ENCODE measurements at places on chromosomes 6 and 20.

GRCh38 chr20:52191916-52192718 is 538 bp upstream of the ZFP64 start:
- DNase-seq: peak; percentile 35

DNA sequence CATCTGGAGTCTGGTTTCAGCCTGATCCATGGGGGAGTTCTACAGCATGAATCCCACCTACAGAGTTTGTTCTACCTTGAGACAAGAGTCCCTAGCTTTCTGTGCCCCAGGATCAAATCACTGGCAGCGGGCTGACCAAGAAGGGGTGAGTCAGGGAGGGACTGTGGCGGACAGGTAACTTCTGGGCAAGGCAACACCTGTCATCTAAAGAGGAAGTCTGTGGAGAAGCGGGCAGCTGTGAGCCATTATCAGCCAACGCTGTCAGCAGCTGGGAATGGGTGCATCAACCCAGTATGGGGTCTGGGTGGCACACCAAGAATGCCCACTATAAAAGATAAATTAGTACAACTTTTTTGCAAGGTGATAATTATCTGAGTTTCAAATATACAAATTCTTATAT is 45.9 kb downstream of the UBE3D start:
- no peak for DNase-seq

DNA sequence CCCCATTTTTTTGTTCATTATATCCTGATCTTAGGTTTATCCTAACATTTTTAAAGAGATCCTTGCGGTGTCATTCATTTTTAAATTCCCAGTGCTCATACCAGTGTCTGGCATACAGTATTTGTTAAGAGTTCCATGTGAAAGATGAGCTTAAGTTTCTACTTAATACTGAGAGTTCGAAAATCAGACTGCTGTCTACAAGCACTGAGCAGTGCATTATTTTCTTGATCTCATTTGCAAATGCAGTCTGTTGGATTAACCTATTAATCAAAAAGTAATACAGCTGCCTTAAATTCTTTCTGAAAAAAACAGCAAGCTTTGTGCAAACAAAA is 663 bp downstream of the COQ3 start:
- DNase-seq: no peak

GRCh38 chr20:57659517-57660180 is 39.4 kb upstream of the ZBP1 start:
- DNase-seq: no peak

DNA sequence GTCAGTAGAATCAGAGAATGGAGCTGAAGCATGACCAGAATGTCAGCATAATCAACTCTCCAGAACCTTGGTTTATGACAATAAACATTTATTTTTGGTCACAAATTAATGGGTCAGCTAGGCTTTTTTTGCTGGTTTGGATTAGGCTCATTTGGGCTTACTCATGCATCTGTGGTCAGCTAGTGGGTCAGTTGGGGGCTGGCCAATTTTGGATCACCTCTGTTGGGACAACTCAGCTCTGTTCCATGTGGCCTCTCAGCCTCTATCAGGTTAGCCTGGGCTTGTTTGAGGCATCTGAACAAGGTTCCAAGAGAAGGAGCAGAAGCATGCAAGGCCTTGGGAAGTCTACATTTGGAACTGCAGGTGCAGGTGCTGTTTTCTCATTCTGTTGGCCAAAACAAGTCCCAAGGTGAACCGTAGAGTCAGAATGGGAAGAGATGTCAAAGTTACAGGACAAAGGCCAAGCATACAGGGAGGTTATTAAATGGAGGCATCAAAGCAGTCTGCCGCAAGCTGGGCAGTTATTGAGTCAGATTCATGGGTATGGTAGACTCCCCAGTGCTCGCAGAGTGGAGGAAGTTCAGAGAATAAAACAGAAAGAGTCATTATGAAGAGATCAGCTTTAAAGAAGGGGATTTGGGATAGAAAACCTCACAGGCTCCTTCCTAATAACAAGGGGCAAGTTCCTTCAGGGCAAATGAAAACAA is 173.0 kb downstream of the PLCB4 start:
- no peak for DNase-seq

DNA sequence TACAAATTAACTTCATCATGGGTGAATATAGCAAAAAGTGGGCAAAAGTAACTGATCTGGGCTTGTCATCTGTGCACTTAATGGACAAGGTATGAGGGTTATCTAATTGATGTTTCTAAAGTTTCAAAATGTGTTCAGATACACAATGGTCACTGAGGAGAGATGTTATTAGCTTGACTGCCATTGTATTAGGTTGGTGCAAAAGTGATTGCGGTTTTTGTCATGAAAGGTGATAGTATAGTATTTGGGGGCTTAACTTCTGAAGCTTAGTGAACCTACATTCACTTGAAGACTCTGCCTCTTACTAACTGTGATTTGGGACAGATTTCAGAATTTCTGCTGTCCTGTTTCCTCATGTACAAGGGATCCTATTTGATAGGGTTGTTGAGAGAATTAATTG is 159.6 kb downstream of the UST start:
- no peak for DNase-seq

GRCh38 chr20:2559279-2559626 is 22.9 kb downstream of the TMC2 start:
- no peak for DNase-seq

DNA sequence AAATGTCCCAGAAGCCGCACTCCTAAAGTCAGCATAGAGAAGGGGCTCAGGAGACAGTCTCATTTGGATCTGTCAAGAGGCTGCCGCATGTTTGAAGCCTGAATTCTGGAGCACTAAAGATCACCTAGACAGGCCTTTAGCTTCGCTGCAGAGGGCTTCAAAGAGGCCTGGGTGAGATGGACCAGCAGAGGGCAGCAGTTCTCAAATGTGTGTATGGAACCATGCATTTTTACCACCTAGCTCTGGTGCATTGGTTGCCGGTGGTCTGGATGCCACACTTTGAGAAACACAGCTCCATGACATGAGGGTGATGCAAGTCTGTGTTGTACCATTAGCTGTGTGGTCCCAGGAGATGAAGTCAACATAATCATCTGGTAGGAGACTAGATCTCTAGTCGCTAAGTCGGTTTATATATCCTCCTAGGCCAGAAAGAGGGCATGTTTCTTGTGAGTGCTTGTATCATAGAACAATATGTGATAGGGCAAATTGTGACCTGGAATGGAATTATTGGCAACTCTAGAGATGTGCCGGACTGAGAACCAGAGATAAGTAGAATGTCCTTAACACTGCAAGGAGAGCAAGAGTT is 64.8 kb downstream of the KIAA0319 start:
- DNase-seq: peak; percentile 43

GRCh38 chr20:58001381-58001780 is 227.1 kb downstream of the ANKRD60 start:
- DNase-seq: no peak

DNA sequence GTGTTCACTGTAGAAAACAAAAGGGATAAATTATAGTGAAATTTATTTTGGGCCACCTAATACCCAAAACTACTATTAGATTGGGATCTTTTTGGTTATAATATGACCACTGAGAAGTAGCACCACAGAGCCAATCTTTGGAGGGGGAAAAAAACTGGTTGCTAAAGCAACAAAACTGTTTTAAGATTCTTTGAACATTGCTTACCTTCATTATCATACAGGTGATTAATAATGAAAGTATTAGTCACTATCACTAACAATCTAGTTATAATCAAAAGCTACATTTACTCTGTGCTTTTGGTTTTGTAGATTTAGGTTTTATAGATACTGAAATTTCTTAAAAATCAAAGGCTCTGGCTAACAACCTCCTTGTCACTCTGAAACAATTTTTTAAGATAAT is 31.7 kb downstream of the STX7 start:
- DNase-seq: no peak

DNA sequence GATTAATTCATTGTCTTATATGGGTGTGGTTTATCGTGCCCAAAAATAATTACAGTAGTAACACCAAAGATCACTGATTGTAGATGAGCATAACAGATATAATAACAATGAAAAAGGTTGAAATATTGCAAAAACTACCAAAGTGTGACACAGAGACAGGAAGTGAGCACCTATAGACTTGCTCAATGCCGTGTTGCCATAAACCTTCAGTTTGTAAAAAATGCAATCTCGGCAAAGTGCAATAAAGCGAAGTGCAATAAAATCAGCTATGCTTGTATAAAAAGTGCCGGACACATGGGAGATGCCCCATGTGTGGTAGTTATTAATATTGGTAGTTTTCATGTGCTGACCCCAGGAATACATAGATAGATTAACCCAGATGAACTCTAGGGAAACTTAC is 192.6 kb downstream of the NRN1 start:
- DNase-seq: no peak

DNA sequence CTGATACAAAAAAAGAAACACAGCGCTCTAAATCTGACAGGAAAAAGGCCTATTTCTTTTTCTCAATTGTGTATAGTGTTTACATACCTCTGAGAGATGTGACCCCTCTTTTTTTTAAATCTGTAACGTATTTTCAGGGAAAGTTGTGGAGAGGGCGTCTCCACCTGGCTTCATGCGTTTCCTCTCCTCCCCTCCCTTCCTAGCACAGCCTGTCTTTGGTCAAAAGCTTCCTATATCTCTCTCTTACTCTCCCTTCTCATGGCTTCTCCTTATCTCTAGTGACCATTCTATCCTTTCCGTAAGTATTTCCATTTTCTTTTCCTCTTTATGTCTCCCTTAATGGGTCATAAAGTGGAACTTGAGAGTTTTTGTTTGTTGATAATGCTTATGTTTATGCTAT is 458.9 kb downstream of the HACE1 start:
- no peak for DNase-seq

- no peak for DNase-seq
These were observed 63.3 kb downstream of the TSPYL4 start for GRCh38 chr6:116190550-116190949.

GRCh38 chr6:70657706-70658105 is 10.0 kb upstream of the SMAP1 start:
- DNase-seq: no peak

GRCh38 chr20:16063881-16064280 is 509.4 kb downstream of the KIF16B start:
- DNase-seq: no peak

GRCh38 chr20:47479093-47479492 is 22.6 kb upstream of the NCOA3 start:
- DNase-seq: no peak

DNA sequence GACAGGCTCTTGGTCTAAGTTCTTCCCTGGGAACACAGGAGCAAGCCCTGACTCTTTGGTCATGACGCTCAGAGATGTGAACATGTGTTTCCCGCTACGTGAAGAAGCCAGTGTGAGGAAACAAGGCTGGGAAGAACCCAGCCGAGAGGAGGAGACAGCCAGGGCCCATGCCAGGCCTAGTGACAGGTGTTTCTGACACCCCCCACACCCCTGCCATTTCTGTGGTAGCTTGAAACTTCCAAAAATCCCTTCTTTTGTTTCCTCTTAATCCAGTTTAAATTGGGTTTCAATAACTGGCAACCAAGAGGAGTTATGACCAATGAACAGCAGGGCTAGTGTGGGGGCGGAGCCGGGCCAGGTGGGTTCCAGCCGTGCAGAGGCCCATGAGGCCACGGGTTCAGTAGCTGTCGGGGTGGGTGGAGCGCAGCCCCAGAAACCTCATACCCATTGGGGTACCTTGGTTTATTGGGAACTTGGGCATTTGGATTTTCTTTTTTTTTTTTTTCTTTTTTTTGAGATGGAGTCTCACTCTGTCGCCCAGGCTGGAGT is 33.5 kb downstream of the WRNIP1 start:
- no peak for DNase-seq

DNA sequence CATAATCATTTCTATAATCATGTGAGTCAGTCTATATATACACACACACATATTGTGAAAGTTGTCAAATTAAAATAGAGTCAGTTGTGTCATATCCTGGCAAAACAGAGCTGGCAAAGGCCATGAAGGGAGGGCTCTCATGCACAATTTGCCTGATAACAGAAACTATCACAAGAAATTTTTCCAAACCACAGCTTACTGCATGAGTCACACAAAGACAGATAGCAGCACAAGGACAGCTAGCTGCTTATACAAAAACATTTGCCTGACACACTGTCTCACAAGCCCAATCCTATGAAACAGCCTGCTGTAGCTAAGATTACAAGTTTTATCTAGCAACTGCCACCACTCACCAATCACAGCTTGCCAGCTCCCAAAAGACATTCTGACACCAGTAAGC is 848.5 kb upstream of the MAN1A1 start:
- no peak for DNase-seq

DNA sequence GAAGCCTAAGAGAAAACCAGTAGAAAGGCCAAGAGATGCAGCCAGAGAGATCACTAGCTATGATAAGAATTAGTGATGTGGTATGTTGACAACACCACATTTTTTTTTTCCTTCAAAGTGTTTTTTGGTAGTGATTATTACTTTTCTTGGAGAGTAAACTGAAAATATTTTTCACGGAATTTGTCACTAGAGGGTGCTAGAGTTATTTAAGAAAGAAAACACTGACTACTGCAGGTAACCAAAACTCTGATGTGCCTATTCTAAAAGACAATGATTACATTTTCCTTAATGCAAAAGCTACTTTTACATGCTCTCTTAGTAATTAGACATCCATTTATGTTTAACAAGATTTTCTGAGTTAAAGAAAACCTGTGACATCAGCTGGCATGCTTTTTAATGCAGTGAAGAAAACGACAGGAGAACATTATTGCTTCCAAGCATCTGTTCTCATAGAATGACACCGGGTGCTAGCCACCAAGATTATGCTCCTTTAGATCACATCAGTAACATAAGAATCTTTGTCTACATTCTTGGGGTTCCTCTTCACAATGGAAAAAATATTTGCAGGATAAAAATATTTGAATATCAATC is 28.8 kb downstream of the RWDD2A start:
- no peak for DNase-seq

DNA sequence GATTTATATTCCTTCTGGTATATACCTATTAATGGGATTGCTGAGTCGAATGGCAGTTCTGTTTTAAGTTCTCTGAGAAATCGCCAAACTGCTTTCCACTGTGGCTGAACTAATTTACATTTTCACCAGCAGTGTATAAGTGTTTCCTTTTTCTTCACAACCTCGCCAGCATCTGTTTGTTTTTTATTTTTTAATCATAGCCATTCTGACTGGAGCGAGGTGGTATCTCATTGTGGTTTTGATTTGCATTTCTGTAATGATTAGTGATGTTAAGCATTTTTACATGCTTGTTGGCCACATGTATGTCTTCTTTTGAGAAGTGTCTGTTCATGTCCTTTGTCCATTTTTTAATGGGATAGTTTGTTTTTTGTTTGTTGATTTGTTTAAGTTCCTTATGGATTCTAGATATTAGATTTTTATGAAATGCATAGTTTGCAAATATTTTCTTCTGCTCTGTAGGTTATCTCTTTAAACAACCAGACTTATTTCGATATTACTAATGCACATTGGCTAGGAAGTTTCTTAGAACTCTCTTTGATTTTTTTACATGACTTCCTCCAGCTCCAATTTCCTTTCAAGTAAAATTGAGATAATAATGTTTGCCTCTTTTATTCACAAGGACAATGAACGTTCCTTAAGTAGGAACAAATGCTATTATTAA is 12.2 kb upstream of the VNN1 start:
- DNase-seq: no peak

- DNase-seq: no peak
These were observed 1.7 kb downstream of the DIDO1 start for GRCh38 chr20:62924442-62925075.

- no peak for DNase-seq
These were observed 85.7 kb upstream of the F13A1 start for GRCh38 chr6:6405997-6406714.
